ENCODE measurements at places on chromosomes 11 and 22. TPM values are rescaled to one million over a fixed set of nuclear protein-coding genes. Genes with fewer than 3 reads are reported as not detected.

- no peak for DNase-seq
These were observed 354.7 kb upstream of the NARS2 start for GRCh38 chr11:78929207-78929905.

- no peak for DNase-seq
These were observed 1.5 kb downstream of the UPB1 start for GRCh38 chr22:24496661-24497060.

DNA sequence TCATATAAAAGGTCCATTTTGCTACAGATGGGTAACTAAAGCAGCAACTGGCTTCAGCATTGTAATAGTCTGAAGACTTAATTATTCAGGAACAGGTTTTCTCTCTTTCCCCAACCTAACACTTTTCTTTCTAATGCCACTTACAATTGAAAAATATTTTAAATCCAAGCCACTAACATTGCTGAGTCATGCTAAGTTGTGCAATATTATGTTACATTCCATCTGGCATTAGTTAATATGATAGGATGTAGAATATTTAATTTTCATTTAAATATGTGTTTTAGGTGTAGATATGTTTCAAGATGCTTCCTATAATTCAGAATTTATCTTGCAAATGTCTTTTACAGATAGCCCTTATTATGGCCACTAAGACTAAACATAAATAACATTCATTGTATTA, 98.6 kb downstream of the KIF18A start:
- no peak for DNase-seq

DNA sequence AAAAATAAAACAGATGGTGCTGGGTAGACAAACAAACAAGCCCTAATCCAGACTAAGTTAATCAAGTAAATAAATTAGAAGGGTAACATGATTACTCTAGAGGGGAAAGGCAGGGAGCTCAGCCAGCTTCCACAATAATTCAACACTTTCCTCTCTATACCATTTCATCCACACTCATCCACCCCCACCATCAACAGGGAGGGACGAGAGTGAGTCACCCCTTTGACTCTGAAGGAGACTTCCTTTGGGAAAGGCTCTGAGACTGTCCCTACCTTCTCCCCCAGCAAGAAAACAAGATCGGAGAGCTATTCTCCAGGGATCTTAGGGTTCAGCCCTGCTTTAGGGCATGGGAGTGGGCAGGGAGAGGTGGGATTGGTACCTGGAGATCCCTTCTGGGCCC, 33.1 kb downstream of the TRIM66 start:
- DNase-seq = no peak

DNA sequence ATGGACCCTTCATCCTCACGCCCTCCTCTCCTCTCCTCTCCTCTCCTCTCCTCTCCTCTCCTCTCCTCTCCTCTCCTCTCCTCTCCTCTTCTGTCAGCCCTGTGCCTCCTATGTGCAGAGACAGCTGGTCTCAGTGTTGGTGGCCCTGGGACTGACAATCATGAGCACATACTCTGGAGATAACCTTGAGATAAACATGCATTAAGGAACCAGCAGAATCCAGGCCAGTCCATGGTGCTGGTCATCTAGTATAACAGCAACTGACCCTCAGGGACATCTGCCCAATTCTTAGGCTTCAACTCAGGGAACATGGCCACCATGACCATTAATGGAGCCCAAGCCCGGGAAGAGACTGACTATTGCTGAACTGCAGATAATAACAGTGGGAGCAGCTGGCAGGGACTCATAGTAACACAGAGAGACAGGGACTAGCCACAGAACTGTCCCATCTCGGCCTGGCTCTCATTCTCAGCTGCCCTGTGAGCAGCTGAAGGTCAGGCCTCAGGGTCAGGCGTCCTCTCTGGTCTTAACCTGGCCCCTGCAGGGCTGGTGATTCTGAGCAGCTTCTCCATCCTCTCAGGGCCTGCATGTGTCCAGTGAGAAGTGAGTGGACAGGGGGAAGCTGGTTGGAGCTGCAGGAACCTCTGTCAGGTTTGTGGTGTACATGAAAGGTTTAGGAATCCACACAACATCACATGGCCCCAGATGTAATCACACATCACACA, 45.4 kb downstream of the GGTLC2 start:
- no peak for DNase-seq

DNA sequence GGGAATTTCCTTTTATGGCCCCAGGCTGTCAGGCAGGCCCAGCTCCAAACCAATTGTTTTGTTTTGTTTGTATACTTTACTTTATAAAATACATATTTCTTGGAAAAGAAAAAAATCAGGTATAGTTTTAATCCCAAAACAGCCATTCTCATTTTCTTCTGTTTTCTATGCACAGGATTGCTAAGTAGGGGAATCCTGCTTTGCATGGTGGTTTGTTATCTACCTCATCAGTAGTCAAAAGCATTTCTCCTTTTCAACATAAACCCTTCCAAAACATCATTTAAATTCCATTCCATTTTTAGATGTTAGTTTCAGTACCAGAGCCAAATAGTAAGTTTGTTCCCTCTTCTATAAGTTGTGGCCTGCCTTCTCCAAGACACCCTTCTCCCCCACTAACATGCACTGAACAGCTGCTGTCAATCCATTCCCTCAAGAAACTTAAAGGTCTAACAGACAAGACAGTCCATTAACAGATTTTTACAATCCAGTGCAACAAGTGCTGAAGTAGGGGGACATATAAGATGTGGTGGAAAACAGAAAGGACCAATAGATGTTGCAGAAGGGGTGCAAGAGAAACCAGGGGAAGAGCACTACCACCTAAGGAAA, 3.7 kb downstream of the ILK start:
- no peak for DNase-seq

DNA sequence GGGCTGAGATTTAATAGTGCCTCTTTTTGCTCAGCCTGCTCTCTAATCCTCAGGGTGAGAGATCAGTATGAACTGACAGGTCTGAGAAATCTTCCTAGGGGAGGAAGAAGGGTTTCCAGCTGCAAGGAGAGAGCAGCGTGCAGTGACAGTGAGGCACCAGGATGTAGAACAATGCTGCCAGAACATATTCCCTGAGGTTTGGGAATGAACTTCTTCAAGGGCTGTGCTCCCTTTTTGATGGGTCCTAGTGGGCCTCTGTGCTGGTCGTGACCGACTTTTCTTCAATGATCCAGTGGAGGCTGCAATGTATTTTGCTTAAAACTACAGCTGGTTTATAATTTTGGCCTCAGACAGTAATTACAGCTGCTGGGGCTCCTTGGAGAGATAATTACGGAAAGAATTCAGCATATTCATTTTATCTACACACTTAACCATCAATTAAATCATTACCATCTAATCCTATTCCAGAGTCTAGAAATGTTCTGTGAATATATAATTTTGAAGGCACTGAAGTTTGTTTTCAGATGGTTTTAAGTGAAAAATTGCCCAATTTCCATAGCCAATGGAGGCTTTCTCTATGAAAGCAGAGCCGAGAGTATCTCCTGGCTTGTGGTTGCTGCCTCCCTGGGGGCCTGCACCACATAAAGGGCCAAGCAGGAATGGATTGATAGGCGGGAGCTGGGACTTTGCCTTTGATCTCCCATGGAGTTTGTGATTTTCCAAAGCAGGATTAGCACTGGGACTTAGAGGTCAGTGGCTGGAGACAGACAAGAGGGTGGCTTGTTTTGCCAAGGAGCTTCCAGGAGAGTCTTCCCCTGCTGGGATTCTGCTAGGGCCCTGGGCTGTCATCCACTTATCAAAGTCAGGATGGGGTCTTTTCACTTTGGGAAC, 41.0 kb upstream of the OLFML1 start:
- no peak for DNase-seq

DNA sequence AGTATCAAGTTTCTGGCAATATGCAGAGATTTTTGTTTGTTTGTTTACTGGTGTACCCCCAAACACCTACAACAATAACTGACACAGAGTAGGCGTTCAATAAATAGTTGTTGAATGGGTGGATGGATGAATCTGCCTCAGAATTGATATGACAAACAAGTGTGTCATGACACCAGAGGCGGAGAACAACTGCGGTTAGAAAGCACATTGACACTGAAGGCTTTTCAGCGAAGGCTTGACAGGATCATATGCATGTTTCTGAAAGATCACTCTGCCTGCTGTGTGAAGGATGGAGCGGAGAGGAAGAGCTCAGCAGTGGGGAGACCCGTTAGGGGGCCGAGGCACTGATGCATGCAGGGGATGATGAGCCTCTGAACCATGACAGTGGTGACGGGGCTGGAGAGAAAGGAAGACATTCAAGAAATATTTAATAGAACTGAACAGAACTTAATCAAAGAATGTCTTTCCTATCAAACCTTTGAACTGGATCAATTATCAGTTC, 108.5 kb upstream of the USP47 start:
- DNase-seq = no peak

GRCh38 chr11:71367756-71368155, 80.4 kb downstream of the DHCR7 start:
- no peak for DNase-seq

Gene TEX54
- total RNA-seq = not detected

DNA sequence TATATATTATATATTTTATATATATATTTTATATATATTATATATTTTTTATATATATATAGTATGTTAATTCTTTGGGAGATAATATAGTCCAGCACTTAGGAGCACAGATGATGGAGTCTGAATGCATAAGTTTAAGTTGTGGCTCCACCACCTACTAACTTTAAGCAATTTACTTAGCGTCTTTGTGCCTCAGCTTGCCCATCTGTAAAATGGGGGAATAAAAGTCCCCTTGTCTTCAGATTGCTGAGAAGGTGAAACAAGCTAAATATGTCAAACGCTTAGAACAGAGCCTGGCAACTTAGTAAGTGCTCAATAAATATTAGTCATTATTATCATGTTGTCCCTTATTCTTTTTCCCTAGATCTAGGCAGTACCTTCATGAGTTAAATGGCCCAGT, 27.5 kb downstream of the DSCAML1 start:
- DNase-seq = no peak

Gene CRYBB3
- not detected for total RNA-seq

DNA sequence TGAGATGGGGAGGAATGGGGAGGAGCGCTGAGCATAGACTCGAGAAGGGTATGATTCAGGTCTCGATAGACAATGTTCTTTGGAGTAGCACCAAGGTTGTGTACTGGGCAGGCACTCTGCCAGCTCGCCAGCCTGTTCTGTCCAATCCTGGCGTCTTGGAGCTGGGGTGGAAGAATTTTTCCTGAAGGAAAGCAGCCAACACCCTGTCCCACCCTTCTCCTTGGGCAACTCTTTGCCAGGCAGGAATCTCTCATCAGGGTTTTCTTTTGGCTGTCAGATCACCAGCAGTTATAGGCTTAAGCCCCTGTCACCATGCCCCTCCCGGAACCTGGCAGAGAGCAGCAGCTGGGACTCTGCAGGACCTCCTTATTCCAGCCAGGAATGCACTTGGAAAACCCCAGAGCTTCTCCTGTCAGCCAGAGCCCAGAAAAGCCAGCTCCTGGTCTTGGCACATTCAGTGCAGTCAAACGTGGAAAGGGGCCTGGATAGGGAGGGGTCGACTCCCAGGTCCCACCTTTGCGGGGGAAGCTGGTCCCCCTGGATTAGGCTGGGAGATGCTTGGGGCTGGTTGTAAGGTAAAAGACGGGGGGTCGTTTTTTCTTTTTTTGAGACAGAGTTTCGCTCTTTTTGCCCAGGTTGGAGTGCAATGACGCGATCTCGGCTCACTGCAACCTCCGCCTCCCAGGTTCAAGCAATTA, 14.4 kb upstream of the SPTBN2 start:
- no peak for DNase-seq

Gene PANX3
- not detected for total RNA-seq

DNA sequence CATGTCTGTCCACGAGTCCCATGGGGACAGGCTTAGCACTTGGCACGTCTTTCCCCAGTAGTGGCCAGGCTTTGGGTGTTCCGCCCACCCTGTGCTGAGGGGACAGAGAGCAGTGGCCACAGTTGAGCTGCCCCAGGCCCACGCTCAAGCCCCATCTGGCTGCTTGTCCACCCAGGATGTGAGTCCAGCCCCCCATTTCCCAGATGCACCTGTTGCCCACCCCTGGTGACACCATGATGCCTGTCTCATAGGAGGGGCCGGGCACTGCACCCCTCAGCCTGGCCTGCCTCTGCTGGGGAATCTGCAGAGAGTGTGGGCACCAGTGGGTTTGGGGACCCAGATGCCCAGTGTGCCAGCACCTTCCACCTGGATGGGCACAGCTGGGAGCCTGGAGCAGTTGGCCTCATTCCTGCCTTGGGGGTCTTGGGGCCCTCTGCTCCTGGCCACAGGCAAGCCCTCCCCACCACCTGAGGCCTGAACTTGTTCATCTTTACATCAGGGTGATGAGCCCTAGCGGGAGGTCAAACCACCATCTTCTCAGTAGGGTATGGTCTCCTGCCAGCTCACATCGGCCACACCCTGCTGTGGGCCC, 5.7 kb downstream of the SIGIRR start:
- DNase-seq = no peak

DNA sequence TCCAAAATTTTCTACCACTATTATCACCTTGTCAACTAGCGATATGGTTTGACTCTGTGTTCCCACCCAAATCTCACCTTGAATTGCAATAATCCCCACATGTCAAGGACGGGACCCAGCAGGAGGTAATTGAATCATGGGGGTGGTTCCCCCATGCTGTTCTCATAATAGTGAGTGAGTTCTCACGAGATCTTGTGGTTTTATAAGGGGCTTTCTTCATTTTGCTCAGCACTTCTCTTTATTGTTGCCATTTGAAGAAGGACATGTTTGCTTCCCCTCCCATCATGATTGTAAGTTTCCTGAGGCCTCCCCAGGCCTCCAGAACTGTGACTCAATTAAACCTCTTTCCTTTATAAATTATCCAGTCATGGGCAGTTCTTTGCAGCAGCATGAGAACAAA, 73.5 kb upstream of the ZC3H12C start:
- DNase-seq = no peak

DNA sequence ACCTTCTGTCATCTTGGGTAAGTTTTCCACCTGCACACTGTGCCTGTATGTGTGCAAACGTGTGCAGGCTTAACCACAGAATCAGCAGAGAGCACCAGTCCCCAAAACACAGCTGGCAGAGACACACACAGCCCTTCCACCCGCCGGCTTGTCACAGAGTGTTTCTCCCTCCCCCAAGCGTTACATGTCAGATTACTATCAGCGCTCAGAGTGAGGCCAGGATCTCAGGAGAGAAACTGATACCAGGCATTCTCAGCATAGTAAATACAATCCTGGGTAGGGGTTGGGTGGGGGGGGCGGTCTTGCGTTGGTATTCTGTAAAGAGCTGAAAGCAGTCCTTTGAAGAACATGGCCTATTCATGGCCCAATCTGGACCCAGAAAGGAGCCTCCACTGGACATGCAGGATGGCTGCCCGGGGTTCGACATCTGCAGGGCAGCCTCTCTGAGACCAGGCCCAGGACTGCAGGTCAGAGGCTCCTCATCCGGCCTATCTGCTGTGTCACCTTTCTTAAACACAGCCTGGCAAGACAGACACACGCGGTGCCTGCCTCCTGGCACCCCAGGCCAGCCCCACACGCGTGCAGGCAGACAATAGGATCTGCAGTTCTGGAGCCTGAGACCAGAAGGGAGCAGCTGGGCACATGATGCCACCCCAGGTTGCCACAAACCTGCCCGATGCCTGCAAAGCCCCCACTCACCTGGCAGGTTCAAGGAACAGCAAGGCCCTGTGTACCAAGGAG, 1.7 kb downstream of the OSBPL5 start:
- DNase-seq = no peak

- no peak for DNase-seq
These were observed 54.9 kb downstream of the MTNR1B start for GRCh38 chr11:93024369-93024768.

Gene CYP2R1
- 4.7 TPM for total RNA-seq

GRCh38 chr22:30732426-30732825, 37.8 kb downstream of the OSBP2 start:
- no peak for DNase-seq

- no peak for DNase-seq
These were observed 23.4 kb upstream of the GPR83 start for GRCh38 chr11:94424662-94425061.
